ENCODE measurements at places on chromosomes 1 and 21.

DNA sequence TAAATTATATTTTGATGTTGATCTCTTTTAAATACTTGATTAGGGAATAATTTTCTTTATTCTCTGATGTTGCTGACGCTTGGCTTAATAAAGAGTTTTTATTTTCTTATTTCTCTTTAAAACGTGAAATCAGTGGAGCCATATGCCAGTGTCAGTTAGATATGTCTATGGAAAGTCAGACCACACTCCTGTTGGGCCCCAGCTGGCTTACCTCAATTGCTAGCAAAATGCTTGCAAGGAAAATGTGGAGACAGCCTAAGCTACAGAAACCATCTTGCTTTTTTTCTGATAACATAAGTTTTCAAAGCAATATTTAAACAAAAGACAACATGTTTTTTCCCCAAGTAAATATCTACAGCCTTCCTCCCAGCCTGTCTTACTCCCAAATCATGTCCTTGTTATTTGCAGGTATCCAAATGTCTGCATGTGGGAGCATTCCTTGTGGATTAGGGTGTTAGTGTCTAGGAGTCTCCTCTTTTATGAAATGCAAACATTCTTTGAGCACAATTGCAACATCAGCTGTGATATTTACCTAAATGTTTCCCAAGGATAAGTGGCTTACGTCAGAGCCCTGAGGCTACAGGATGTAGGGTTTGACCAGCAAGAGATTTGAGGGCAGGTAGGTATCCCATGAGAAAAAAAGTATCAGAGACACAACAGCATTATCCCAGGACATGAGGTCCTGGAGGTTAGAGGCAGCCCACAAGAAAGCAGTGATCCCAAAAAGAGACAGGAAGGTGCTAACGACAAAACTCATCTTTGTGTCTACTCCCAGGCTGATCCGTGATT lies 117.2 kb upstream of the KCNJ15 start:
- DNase-seq, result no peak

- peak; percentile 55 for DNase-seq
Observed at GRCh38 chr1:12157366-12158231, 9.2 kb upstream of the TNFRSF1B start.

DNA sequence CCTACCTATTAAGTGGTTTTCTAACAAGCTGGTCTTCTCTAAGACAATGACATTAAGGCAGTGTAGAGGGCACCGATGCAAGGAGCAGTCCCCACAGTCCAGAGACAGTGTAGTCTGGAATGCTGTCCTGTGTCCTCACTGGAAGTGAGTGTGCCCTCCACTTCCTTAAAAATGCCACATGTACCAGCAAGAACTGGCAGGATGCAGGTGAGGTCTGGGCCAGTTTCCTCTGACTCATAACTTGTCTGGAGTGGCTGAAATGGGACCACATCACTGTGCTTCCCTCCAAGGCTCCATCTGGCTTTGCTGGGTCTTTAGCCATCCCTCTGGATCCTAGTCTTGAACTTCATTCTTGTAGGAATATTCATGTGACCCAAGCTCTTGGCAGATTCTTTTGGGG lies 170.5 kb upstream of the KIAA0040 start:
- no peak for DNase-seq

DNA sequence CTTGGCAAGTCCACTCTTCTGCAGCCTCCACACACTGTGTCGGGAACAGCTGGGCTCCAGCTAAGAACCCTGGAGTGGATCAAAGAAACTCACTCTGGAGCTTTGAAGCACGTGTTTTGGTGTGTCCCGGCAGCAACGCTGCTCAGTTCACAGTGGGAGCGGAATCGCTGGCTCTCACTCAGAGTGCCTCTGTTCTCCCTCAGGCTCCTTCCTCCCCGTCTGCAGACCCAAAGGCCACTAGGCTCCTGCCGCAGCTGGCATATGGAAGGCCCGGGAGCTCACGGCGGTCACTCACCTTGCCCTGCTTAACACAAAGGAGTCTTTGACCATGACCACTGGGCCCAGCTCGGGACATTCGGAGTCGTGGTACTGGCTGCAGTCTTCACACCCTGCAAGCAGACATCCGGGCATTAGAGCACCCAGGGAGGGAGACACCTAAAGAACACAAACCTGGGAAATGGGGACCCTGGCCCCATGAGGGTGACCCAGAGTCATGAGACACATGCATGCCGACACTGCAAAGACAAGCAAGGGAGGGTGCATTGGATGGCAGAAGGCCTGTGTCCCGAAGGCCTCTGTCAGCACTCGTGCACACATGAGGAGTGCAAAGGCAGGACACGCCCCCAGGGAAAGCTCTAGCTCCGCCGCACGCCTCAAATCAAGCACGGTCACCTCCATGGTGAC lies 19.7 kb downstream of the PRDM15 start:
- no peak for DNase-seq

GRCh38 chr1:21559788-21560567 lies 50.8 kb downstream of the ALPL start:
- no peak for DNase-seq

- DNase-seq, result no peak
Observed at GRCh38 chr21:26130249-26130881, 40.2 kb downstream of the APP start.

GRCh38 chr1:34346128-34346527 lies 169.4 kb downstream of the C1orf94 start:
- no peak for DNase-seq

DNA sequence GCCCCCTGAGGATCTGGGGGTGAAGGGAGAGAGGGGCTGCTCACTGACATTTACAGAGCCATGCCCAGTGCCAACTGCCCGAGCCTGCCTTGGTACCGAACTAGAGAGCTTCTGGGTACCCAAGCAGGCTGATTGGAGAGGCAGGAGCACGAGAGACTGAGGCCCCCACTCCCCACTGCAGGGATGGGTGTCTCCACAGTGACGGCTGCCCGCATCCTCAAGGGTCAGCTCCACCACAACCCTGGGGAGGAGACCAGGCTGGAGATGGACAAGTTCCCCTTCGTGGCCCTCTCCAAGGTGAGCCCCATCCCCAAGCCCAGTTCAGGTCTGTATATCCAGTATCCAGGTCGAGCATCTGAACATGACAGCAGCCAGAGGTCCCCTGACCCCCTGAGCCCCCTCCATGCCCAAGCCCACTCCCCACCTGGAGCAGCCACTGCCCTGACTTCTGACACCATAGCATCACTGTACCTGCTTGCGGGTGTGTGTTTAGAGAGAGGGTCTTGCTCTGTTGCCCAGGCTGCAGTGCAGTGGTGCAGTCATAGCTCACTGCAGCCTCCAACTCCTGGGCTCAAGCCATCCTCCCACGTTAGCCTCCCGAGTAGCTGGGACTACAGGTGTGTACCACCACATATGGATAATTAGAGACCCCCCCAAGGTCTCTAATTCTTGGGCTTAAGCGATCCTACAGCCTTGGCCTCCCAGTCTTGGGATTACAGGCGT lies 51.9 kb downstream of the ALPL start:
- DNase-seq, result no peak

GRCh38 chr21:36207577-36208320 lies 51.1 kb downstream of the DOP1B start:
- DNase-seq, result no peak

DNA sequence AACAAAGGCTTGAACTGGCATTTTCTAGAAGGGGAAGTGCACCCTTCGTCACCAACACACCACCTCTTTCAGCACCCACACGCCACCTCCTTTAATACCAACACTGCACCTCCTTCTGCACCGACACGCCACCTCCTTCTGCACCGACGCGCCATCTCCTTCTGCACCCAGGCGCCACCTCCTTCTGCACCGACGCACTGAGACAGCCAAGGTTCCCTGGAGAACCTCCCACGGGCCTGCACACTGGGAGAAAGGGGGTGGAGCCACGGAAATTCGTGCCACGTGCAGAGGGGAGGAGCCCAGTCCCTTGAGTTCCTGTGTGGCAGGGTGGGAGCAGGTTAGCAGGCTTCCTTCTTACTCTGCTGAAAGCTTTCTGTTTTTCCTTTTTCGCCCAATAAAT lies 327.9 kb upstream of the C1orf174 start:
- no peak for DNase-seq

- DNase-seq, result no peak
Observed at GRCh38 chr1:186188004-186188539, 187.0 kb downstream of the TPR start.

DNA sequence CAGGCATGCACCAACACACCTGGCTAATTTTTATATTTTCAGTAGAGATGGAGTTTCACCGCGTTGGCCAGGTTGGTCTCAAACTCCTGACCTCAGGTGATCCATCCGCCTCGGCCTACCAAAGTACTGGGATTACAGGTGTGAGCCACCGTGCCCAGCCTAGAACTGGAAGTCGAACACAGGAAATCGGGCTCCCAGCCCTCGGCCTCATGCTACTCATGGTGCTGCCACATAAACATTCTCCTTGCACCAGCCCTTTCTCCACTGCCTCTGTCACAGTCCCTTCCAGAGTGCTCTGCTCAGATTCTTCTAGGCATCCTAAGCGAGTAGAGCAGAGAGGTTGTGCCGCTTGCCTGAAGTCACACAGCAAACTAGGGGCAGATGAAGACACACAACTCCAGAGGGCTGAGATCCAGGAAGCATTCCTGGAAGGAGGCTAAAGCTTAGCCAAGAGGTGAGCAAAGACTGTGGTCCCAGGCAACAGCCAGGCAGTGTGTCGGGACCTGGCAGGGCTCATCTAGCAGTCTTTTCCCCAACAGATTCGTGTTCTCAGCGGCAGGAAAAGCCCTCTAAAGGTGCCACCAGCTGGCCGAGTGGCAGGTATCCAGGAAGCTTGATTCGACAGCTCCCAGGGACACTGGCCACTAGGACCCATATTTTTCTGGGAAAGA lies 29.6 kb upstream of the NPPB start:
- no peak for DNase-seq

- DNase-seq, result no peak
Observed at GRCh38 chr1:117171900-117172511, 38.7 kb downstream of the VTCN1 start.

DNA sequence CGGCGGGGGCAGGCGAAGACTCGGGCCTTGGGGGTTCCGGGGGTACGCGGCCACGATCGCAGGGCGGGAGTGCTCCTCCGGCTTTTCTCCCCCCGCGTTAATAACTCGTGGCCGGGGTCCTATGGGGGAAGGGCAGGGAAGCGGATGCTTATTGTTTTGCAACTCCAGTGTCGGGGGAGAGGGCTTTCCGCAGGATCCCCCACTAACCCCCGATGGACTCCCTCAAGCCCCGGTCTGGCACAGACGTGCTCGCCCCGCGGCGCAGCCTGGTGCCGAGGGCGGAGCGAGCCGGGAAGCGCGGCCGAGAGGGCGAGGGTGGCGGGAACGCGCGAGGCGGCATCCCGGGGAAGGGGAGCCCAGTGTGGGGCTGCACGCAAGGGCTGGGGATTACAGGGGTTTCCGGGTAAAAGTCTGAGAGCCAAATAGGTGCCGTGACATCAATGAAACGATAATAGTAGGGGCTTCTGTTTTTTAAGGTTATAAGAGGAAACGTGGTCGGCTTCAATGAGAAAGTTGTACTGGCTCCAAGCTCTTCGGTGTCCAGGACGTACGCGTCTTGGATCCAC lies 772 bp downstream of the UCK2 start:
- peak; percentile 50 for DNase-seq

DNA sequence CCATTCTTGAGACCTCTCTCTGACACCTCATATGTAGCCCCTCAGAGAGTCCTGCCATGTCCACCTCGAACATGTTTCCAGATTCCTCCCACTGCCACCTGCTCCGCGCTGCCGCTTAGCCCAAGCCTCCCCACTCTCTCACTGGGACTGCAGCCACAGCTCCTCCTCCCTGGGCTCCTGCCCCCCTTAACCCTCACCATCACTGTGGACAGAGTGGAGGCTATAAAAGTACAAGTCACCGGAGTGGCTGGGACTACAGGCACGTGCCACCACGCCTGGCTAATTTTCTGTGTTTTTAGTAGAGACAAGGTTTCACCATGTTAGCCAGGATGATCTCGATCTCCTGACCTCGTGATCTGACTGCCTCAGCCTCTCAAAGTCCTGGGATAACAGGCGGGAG lies 77.0 kb downstream of the VWA5B1 start:
- no peak for DNase-seq

DNA sequence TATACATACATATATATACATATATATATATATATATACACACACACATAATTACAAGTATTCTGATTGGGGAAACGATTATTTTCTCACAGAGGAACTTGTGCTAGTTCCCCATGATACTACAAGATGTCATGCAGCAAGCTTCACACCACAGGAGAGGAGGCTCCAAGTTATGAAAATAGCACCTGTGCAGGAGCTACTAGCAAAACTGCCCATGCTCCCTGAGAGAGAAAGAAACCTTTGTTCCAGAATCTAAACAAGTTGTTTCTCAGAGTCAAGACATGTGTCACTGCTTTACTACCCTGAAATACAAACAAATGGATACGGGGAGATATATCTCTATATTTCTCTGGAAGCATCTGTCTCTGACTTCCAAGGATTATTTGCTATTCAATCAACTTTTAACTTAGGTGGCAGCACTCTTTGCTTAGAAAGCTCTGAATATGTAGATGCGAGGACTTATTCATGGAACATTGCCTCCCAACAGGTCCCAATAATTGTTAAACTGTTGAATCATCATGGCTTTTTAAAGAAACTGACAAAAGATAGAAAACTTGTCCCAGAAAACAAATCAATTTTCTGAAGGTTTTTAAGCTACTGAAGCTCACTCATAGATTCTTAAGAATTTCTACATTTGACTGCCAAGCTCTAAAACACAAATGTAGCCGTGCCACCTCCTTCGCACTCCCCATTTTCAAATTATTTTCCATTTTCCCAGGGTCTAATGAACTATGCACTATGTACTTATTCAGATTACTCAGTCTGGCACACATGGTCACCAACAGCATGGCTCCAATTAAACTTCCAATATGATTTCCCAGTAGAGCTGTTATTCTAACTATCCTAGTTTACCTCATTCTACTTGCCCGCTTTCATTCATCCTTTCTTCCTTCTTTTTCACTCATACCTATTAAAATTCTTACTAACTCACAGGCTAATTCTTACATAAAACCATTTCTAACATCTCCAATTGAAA lies 929.1 kb downstream of the LTN1 start:
- DNase-seq, result no peak

GRCh38 chr1:115222616-115223402 lies 115.2 kb downstream of the NGF start:
- no peak for DNase-seq

DNA sequence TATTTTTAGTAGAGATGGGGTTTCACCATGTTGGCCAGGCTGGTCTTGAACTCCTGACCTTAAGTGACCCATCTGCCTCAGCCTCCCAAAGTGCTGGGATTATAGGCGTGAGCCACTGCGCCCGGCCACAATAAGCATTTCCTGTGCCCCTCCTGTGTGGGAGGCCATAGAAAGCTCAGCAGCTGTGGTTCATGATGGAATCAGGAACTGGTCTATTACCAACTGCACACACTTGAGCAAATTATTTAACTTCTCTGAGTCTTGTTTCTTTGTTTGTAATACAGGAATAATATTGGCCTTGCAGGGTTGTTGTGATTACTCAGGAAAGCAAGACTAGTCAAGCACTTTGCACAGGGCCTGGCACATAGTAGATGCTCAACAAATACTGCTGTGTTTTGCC lies 15.0 kb downstream of the RHBG start:
- no peak for DNase-seq

GRCh38 chr1:155890251-155890650 lies 20.9 kb downstream of the RIT1 start:
- DNase-seq, result no peak

GRCh38 chr1:97337250-97338030 lies 583.4 kb downstream of the DPYD start:
- no peak for DNase-seq
